Large intestine (tissue), 12 donors: ENCODE measurements at places on chromosomes 3 and 15.

- no peaks in the 10 kb centered on the region for H3K36me3 ChIP-seq
- no peak for DNase-seq
- no peaks in the 10 kb centered on the region for H3K27me3 ChIP-seq
- no peaks in the 10 kb centered on the region for H3K4me1 ChIP-seq
- no peak overlapping the region for H3K4me3 ChIP-seq
Measured at GRCh38 chr3:143137435-143138036, 18.0 kb downstream of the CHST2 start.

- H3K36me3 ChIP-seq = no peaks in the 10 kb centered on the region
- H3K27ac ChIP-seq = no peak overlapping the region
- H3K4me1 ChIP-seq = no peaks in the 10 kb centered on the region
- no peaks in the 10 kb centered on the region for H3K27me3 ChIP-seq
Measured at GRCh38 chr15:33440900-33441299, 130.1 kb downstream of the RYR3 start.

- H3K27me3 ChIP-seq = no peaks in the 10 kb centered on the region
- no peak overlapping the region for H3K27ac ChIP-seq
- no peak for DNase-seq
- peaks cover 9% of the 10 kb centered on the region for H3K4me1 ChIP-seq
- H3K36me3 ChIP-seq = no peaks in the 10 kb centered on the region
Measured at GRCh38 chr15:58433597-58434333, 2.0 kb downstream of the LIPC start.

DNA sequence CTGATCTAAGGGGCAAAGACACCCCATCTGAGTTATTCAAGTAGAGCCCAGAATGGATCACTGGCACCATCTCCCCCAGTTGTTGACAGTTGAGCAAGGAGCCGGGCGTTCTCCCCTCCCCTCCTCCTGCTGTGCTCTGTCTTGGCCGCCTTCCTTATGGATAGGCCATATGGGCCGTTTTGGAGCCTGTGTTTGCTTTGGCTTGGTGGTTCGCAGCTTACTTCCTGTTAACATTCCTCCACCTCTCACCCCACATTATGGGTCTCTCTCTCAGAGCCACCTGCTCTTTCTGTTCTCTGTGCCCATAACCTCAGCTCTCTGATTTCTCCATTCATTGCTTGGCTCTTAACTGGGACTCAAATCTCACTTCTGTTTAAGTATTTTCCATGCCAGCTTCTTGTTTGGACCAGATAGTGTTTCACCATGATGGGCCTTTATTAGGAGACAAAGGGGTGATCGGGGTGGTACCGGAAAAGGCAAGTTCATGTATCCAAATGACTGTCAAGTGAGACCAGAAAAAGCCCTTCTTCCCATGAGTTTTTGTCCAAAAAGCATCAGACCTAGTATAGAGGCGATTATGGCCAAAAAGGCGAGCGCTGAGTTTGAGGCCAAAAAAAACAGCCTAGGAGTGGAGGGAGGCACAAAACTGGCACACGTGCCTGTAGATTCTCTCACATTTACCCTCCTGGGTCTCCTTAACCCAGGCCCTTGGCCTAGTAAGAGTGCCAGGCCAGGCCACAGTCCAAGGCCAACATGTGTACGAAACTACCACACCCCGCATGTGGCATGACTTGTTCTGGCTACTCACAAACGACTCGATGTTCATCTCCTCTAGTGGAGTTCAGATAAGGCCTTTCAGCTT is 62.6 kb downstream of the DUT start:
- H3K36me3 ChIP-seq = no peaks in the 10 kb centered on the region
- no peaks in the 10 kb centered on the region for H3K27me3 ChIP-seq
- peak; percentile 30 for DNase-seq
- no peaks in the 10 kb centered on the region for H3K4me1 ChIP-seq

DNA sequence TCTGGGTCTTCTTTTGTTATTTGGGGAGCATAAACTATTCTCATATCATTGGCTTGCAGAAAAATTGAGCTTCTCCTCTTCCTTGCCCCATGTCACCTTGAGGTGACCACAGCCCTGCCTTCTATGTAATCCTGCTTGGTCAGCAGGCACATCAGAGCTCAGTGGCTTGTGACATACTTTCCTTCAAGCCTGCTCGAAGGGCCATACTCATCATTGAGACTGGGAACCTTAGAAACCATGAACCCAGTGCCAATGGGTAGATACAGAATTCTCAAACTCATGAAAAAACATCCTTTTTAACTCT is 3.7 kb upstream of the CCR2 start:
- H3K36me3 ChIP-seq = no peaks in the 10 kb centered on the region
- no peak overlapping the region for H3K27ac ChIP-seq
- H3K4me3 ChIP-seq = no peak overlapping the region
- H3K27me3 ChIP-seq = peaks cover 9% of the 10 kb centered on the region
- no peak for DNase-seq
- no peaks in the 10 kb centered on the region for H3K4me1 ChIP-seq
